Neural crest cell (in vitro differentiated cells): ENCODE measurements at places on chromosomes 5 and 9.
A peak's percentile ranks its signal among the peaks of the same experiment; 100 is the strongest.

- no peaks in the 10 kb centered on the region for H3K36me3 ChIP-seq
- H3K27ac ChIP-seq: no peak overlapping the region
- H3K27me3 ChIP-seq: no peaks in the 10 kb centered on the region
- H3K4me3 ChIP-seq: no peak overlapping the region
- peaks cover under 1% of the 10 kb centered on the region for H3K4me1 ChIP-seq
These were observed 27.8 kb upstream of the LARP1 start for GRCh38 chr5:154727361-154727760.

- H3K4me1 ChIP-seq: no peaks in the 10 kb centered on the region
- H3K27ac ChIP-seq: no peak overlapping the region
- H3K36me3 ChIP-seq: no peaks in the 10 kb centered on the region
- DNase-seq: no peak
- H3K27me3 ChIP-seq: peaks cover 86% of the 10 kb centered on the region
These were observed 125.5 kb upstream of the HAND1 start for GRCh38 chr5:154603485-154603884.

GRCh38 chr5:1054799-1055775 lies 46.5 kb downstream of the NKD2 start:
- H3K36me3 ChIP-seq: peaks cover 2% of the 10 kb centered on the region
- peak overlapping the region; percentile 67 for H3K27ac ChIP-seq
- no peak for DNase-seq

DNA sequence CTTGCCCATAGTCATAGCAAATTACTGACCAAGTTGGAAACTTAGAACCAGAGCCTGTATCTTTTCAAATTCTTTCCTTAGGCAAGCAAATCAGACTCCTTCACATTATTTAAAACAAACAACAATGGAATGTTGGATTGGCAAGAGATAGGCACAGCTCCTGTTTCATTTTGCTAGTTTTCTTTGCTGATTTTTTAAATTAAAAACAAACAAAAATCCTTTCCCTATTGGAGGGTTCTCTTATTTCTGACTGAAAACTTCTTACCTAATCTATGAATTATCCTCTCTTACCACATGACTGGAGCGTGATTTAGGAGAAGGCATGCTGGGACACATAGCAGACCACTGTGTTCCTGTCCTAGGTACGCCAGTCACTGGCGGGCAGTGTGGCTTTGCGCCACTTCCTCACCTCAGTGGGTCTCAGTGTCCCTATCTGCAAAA lies 63.0 kb downstream of the TTC39B start:
- DNase-seq: no peak
- no peaks in the 10 kb centered on the region for H3K27me3 ChIP-seq
- no peak overlapping the region for H3K4me3 ChIP-seq
- peak overlapping the region; percentile 85 for H3K27ac ChIP-seq
- H3K36me3 ChIP-seq: no peaks in the 10 kb centered on the region

DNA sequence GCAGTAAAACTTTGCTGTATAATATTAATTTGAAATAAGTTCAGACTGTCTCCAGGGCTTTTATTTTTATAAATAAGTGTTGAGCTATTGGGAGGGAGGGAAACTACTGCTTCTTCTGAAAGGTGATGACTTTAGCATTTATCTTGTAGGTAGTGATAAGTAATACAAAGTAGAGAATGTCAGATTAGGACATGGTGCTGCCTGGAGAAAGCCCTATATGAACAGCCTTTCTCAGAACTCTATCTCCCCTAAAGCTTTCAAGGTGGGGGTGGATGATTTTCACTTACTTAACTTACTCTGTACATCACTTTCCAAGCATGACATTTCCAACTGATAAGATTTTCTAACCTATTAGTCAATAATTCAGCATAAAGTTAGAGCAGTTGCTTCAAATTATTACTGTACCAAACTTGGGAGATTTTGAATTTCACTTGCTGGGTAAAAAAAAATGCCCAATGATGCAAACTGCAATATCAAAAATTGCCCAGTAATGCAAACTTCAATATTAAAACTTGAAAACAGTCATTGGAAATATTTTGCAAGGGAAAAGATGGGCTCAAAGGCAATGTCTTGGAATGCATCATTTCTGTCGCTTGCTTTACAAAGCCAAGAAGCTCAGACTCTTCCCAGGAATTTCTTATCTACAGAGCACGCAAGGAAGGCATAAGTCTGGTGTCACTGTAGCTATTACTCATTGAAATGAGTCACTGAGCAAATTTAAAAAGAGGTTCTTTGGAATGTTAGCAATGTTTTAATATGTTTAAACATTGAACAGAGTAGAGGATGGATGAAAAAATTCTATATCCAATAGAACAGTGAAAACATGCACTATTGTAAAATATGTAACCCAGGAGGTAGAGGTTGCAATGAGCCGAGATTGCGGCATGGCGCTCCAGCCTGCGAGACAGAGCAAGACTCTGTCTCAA lies 569.5 kb downstream of the PSAT1 start:
- no peak for DNase-seq
- no peak overlapping the region for H3K27ac ChIP-seq
- H3K36me3 ChIP-seq: no peaks in the 10 kb centered on the region
- H3K4me1 ChIP-seq: peaks cover 11% of the 10 kb centered on the region
- no peaks in the 10 kb centered on the region for H3K27me3 ChIP-seq

GRCh38 chr9:116646661-116647514 lies 40.2 kb upstream of the TRIM32 start:
- H3K27me3 ChIP-seq: no peaks in the 10 kb centered on the region

DNA sequence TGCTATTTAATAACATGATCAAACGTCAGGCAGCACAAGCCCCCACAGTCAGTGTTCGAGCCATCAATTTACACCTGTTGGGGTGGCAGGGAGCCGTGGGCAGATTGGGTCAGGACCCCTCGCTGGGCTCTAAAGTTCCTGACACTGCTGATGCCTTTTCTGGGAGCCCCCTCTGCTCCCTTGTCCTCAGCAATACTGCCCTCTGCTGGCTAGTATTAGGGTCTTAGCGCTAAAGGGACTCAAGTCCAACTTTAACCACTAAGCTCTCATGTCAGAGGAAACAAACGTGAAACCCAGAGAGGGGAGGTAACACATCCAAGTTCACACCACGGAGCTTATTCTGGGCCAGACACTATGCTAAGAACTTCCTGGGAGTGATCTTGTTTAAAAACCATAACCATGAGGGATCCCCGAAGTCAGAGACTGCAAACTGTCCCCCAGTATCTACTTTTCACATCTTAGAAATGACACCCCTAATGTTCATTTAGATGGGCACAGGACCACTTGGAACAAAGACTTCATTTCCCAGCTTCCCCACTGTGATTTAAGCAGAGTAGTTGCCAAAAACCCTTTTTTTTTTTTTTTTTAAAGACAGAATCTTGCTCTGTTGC lies 20.4 kb downstream of the ANKS6 start:
- H3K36me3 ChIP-seq: peaks cover 5% of the 10 kb centered on the region
- peak; percentile 62 for DNase-seq

- peaks cover 12% of the 10 kb centered on the region for H3K4me1 ChIP-seq
- no peaks in the 10 kb centered on the region for H3K36me3 ChIP-seq
- no peak overlapping the region for H3K27ac ChIP-seq
- no peaks in the 10 kb centered on the region for H3K27me3 ChIP-seq
These were observed 15.2 kb upstream of the HMHB1 start for GRCh38 chr5:143796753-143797152.

- no peak overlapping the region for H3K4me3 ChIP-seq
- H3K27ac ChIP-seq: no peak overlapping the region
- no peaks in the 10 kb centered on the region for H3K36me3 ChIP-seq
These were observed 31.2 kb upstream of the RNU6ATAC start for GRCh38 chr9:134195558-134195957.

DNA sequence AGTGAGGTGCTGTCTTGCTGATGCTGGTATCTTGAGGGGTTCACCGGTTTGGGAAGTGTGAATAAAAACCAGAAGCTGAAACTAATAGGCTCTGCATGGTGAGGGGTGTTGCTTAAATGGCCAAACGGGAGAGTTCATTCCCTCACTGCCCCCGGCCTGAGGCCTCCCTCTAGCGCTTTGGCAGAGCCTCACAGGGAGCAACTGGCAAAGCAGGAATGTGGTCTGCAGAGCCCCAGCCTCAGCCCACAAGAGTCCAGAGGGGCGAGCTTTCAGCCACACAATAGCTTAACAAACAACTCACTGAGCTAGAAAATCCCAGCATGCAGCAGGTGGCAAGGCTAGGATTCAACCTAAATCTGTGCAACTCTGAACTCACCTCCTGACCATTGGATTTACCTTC lies 234.8 kb downstream of the MED10 start:
- H3K36me3 ChIP-seq: no peaks in the 10 kb centered on the region
- DNase-seq: no peak
- peak overlapping the region; percentile 3 for H3K27ac ChIP-seq
- peaks cover 25% of the 10 kb centered on the region for H3K27me3 ChIP-seq
- no peak overlapping the region for H3K4me3 ChIP-seq
- no peaks in the 10 kb centered on the region for H3K4me1 ChIP-seq

- DNase-seq: no peak
- peaks cover 3% of the 10 kb centered on the region for H3K36me3 ChIP-seq
- H3K27me3 ChIP-seq: no peaks in the 10 kb centered on the region
- no peak overlapping the region for H3K4me3 ChIP-seq
These were observed 12.2 kb downstream of the AKNA start for GRCh38 chr9:114375386-114376175.

- H3K27me3 ChIP-seq: no peaks in the 10 kb centered on the region
- H3K4me3 ChIP-seq: no peak overlapping the region
- H3K27ac ChIP-seq: no peak overlapping the region
- DNase-seq: no peak
- no peaks in the 10 kb centered on the region for H3K36me3 ChIP-seq
These were observed 40.7 kb downstream of the F2RL2 start for GRCh38 chr5:76582230-76583162.

- H3K27me3 ChIP-seq: no peaks in the 10 kb centered on the region
- no peaks in the 10 kb centered on the region for H3K36me3 ChIP-seq
- H3K4me1 ChIP-seq: peaks cover 9% of the 10 kb centered on the region
- no peak overlapping the region for H3K27ac ChIP-seq
- H3K4me3 ChIP-seq: no peak overlapping the region
- DNase-seq: no peak
These were observed 39.6 kb downstream of the PDCD1LG2 start for GRCh38 chr9:5549658-5550650.

DNA sequence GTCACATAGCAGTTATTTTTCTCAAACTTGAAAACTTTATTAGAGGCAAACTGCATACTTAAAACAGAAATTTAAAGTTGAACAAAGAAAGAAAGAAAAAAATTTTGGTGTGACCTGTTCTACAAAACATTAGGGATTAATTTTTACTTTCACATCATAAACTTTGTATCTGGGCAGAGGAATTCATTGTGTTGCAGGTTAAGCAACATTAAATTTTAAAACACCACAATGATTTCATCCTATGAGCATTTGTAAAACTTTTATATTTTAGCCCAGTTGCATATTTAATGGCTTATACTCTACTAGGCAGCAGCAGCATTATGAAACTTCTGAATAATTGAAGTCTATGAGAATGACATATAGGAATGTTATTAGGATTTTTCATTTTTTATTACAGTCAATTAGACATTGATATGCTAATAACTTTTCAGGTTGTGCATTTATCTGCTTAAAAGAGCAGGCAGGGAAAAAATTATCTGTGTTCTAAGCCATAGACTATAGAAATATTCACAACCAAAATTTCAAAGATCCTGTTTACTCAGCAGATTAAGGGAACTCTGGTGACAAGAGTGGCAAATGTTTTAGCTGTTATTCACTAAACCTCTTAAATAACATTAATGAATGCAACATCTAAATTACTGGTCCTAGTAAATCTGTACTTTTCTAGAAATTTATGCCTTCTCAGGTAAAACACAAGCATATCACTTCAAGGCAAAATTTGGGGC lies 1088.5 kb upstream of the CDH6 start:
- H3K4me1 ChIP-seq: peaks cover 3% of the 10 kb centered on the region
- no peak for DNase-seq
- no peak overlapping the region for H3K4me3 ChIP-seq

- peak; percentile 66 for DNase-seq
- H3K27ac ChIP-seq: peak overlapping the region; percentile 76
- no peaks in the 10 kb centered on the region for H3K27me3 ChIP-seq
- H3K36me3 ChIP-seq: no peaks in the 10 kb centered on the region
- peaks cover 14% of the 10 kb centered on the region for H3K4me1 ChIP-seq
These were observed 50.3 kb downstream of the SLC22A5 start for GRCh38 chr5:132419502-132420468.

GRCh38 chr5:143436871-143437270 lies 33.4 kb upstream of the NR3C1 start:
- H3K27me3 ChIP-seq: no peaks in the 10 kb centered on the region
- no peaks in the 10 kb centered on the region for H3K36me3 ChIP-seq
- H3K4me1 ChIP-seq: peaks cover 15% of the 10 kb centered on the region
- H3K27ac ChIP-seq: no peak overlapping the region
- DNase-seq: no peak

GRCh38 chr9:126927419-126927818 lies 12.8 kb downstream of the RALGPS1 start:
- DNase-seq: no peak
- H3K27ac ChIP-seq: no peak overlapping the region
- H3K4me3 ChIP-seq: no peak overlapping the region
- H3K4me1 ChIP-seq: no peaks in the 10 kb centered on the region
- H3K36me3 ChIP-seq: no peaks in the 10 kb centered on the region

DNA sequence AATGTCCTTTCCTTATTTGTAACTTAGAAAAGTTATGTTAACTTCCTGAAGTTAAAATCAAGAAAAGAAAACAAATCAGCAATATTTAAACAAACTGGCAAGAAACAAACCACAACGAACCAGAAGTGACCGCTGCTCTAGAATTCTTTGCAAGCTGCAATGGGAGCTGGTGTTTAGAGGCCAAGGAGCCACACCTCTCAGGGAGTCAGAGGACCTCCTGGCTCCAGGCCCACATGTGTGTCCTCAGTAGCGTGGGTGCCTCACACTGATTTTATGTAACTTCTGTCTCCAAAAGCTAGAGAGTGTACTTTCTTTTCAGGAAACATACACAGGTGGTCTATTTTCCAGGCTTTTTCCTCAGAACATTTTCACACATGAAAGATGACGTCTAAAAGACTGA lies 100.4 kb downstream of the IRX2 start:
- H3K36me3 ChIP-seq: no peaks in the 10 kb centered on the region
- H3K27ac ChIP-seq: no peak overlapping the region
- peaks cover 15% of the 10 kb centered on the region for H3K4me1 ChIP-seq
- no peaks in the 10 kb centered on the region for H3K27me3 ChIP-seq
- DNase-seq: no peak
- no peak overlapping the region for H3K4me3 ChIP-seq

GRCh38 chr5:127400946-127401670 lies 110.5 kb downstream of the MEGF10 start:
- H3K4me3 ChIP-seq: no peak overlapping the region
- no peak overlapping the region for H3K27ac ChIP-seq
- no peak for DNase-seq
- H3K27me3 ChIP-seq: no peaks in the 10 kb centered on the region
- peaks cover 44% of the 10 kb centered on the region for H3K36me3 ChIP-seq

DNA sequence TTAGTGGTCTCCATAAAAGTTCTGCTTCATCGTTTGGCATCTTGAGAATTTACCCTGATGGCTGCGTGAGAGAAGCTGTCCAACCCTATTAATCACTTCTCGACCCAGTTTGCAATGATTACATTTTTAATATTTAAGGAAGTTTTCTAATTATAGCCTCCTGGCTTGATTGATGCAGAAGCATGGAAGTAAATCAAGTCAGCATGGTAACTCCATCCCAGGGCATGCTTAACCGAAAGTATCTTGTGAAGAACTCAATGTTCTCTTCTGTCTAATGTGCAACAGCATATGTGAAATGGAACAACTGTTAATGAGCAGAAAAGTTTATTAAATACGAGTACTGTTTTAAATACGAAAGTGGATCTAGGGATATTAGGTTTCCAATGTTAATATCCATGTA lies 278.9 kb upstream of the CD180 start:
- no peak for DNase-seq
- no peak overlapping the region for H3K27ac ChIP-seq
- peaks cover 7% of the 10 kb centered on the region for H3K4me1 ChIP-seq
- no peaks in the 10 kb centered on the region for H3K36me3 ChIP-seq
- no peak overlapping the region for H3K4me3 ChIP-seq
